ENCODE measurements at places on chromosomes 2 and 18. TPM values are rescaled to one million over a fixed set of nuclear protein-coding genes. Genes with fewer than 3 reads are reported as not detected.

FER1L5 gene
- not detected for total RNA-seq

UGT1A3 gene
- not detected for total RNA-seq

RUFY4 gene
- total RNA-seq = 0.16 TPM

MATN3 gene
- total RNA-seq = not detected

ANKRD62 gene
- not detected for total RNA-seq

SETBP1 gene
- total RNA-seq = 1.6 TPM

GRCh38 chr2:61679096-61679495 lies 140.9 kb upstream of the XPO1 start:
- DNase-seq = no peak
- H3K36me3 ChIP-seq = peaks cover 28% of the 10 kb centered on the region
- no peaks in the 10 kb centered on the region for H3K4me1 ChIP-seq
- H3K27ac ChIP-seq = no peak overlapping the region

DNA sequence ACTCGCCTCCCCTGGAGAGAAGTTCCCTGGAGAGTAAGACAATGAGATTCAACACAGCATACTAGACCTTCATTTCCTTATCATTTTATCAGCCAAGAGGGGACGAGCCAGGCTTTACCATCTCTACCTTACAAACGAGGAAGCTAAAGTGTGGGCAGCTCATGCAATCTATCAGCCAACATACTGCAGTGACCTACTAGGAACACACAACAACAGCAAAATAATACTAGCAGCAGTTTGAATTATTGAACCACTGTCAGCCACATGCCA lies 60.0 kb upstream of the TEX51 start:
- peaks cover 8% of the 10 kb centered on the region for H3K27me3 ChIP-seq
- no peak overlapping the region for H3K27ac ChIP-seq
- no peak for DNase-seq

GRCh38 chr2:232588680-232589585 lies 38.4 kb downstream of the EIF4E2 start:
- H3K4me1 ChIP-seq = peaks cover 4% of the 10 kb centered on the region
- H3K27ac ChIP-seq = no peak overlapping the region
- no peak overlapping the region for H3K4me3 ChIP-seq
- peaks cover 5% of the 10 kb centered on the region for H3K36me3 ChIP-seq
- no peaks in the 10 kb centered on the region for H3K27me3 ChIP-seq
- no peak for DNase-seq

DNA sequence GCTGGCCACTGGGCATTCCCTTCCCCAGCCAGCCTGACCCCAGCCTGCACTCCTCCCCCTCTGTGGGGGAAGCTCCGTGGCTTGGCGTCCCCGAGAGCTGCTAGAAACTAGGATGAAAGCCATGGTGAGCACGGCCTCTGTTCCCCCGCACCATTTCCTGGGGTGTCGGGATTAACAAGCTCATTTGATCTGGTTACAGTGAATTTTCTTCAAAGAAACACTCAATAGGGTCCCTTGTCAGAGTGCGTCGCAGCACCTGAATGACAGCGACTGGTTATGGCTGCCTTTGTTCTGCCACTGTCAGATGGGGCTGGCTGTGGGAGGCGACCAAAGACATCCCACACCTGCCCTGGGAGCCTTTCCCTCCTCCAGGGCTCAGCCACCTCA lies 7.7 kb upstream of the ALPI start:
- no peak for DNase-seq
- no peak overlapping the region for H3K4me3 ChIP-seq
- no peaks in the 10 kb centered on the region for H3K27me3 ChIP-seq

- no peak for DNase-seq
- no peak overlapping the region for H3K27ac ChIP-seq
- H3K36me3 ChIP-seq = no peaks in the 10 kb centered on the region
- peaks cover 45% of the 10 kb centered on the region for H3K27me3 ChIP-seq
Measured at GRCh38 chr18:39840406-39840805, 2114.6 kb upstream of the PIK3C3 start.

DNA sequence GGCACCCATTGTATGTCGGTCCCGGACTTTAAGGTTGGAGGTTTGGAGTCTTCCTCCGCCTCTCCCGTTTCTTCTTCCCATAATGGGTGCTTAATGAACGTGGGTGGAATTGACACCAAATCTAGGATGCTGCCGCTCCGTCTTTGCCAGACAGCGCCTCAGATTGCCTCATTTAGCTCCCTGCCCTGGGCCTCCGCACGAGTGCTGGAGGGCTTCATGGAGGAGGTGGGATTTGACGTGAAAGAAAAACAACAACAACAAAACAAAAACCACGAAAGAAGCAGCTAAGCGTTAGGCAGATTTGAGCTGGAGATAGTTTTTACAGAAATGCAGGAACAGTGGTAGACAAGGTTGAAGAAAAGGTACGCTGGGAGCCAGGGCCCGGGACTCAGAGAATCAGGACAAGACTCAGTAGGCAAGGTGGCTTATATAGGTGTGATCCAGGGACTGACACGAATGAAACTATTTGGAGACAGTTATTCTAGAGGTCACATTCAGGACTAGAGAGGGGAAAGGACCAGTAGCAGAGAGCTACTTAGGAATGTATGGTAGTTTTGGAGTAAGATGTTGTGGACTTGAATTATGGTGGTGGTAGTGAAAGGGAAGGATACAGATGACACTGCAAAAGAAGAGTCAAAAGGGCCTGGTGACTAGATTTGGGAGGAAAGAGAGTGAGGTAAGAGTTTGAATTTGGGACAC lies 605 bp downstream of the ZNF2 start:
- H3K27me3 ChIP-seq = no peaks in the 10 kb centered on the region
- peaks cover 35% of the 10 kb centered on the region for H3K4me1 ChIP-seq
- DNase-seq = no peak
- H3K36me3 ChIP-seq = no peaks in the 10 kb centered on the region
- H3K4me3 ChIP-seq = peak overlapping the region; percentile 100

GRCh38 chr2:103172821-103173220 lies 411.0 kb downstream of the TMEM182 start:
- peaks cover 3% of the 10 kb centered on the region for H3K27me3 ChIP-seq
- H3K36me3 ChIP-seq = no peaks in the 10 kb centered on the region
- H3K4me1 ChIP-seq = no peaks in the 10 kb centered on the region
- no peak overlapping the region for H3K4me3 ChIP-seq
- H3K27ac ChIP-seq = no peak overlapping the region
- DNase-seq = no peak

DNA sequence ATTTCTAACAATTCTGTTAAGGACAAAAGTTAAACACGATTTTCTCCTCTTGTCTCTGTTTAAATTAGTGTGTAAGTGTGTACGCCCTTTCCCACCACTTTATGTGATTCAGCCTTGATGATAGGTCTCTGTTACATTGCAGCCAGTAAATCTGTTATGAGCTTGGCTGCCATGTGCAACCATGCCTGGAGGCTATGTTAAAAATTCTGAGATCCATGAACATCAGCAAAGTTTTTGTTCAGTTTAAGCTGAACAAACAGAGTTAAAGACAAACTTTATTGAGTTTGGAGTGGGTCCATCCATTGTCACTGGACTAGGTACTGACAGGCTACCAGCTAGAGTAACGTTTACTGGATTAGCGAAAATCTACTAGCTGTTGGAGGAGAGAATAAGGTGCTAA lies 110.4 kb downstream of the NCKAP5 start:
- no peaks in the 10 kb centered on the region for H3K36me3 ChIP-seq
- no peaks in the 10 kb centered on the region for H3K27me3 ChIP-seq
- no peak overlapping the region for H3K27ac ChIP-seq

DNA sequence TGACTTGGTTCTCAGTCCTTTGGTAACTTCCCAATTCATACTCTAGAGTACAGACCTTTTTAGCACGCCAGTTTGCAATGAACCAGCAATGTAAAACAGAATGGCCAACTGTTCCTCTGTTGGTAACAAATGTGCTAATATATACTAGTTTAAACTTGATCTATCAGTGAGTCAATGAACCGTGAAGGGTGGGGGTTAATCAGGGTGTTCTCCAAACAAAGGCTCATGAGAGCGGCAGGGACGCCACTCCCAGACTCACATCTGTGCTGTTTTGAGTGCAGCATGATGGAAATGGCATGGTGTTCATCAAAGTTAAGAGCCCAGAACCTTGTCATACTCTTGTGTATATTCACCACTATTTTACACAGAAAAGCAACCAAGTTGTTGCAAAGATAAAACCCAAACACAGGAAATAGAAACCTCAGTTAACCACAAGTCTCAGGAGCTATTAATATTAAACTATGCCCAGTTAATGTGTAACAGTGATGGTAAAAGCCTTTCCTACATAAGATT lies 70.3 kb downstream of the CERKL start:
- no peak for DNase-seq
- peaks cover 16% of the 10 kb centered on the region for H3K4me1 ChIP-seq
- no peaks in the 10 kb centered on the region for H3K36me3 ChIP-seq
- H3K27ac ChIP-seq = no peak overlapping the region

DNA sequence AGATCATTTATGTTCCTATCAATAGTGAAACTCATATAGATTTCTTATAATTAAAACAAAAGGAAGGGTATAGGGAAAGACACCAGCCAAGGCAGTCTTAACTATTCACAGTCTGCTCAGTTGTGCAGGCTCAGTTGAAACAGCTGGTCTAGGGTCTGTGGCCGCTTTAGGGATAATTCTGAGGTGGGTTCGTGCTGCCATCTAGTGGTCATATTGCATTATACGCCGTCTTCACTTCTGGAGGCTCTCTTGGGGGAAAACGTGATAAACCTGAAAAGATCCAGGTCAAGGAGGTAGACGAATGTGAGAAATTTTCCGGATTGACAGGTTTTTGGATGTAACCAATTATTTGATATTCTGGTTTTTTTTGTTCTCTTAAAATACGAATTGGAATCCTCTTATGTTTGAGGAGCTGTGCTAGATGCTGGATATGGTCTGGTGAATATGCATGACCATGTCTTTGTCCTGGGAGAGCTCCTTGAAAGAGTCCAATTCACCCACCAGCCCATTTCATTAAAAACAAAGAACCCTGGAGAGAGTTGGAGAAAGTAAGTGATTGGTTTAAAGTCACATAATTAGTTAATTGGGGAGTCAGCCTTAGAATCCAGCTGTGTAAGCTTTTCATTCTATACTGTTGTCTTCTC lies 492.4 kb downstream of the PLCL1 start:
- H3K36me3 ChIP-seq = no peaks in the 10 kb centered on the region
- H3K27me3 ChIP-seq = peaks cover 4% of the 10 kb centered on the region
- H3K27ac ChIP-seq = no peak overlapping the region
- H3K4me3 ChIP-seq = no peak overlapping the region
- DNase-seq = peak; percentile 51

GRCh38 chr18:25077038-25077943 lies 274.7 kb downstream of the ZNF521 start:
- no peak overlapping the region for H3K4me3 ChIP-seq
- DNase-seq = no peak
- no peaks in the 10 kb centered on the region for H3K27me3 ChIP-seq
- H3K4me1 ChIP-seq = no peaks in the 10 kb centered on the region
- H3K36me3 ChIP-seq = no peaks in the 10 kb centered on the region

DNA sequence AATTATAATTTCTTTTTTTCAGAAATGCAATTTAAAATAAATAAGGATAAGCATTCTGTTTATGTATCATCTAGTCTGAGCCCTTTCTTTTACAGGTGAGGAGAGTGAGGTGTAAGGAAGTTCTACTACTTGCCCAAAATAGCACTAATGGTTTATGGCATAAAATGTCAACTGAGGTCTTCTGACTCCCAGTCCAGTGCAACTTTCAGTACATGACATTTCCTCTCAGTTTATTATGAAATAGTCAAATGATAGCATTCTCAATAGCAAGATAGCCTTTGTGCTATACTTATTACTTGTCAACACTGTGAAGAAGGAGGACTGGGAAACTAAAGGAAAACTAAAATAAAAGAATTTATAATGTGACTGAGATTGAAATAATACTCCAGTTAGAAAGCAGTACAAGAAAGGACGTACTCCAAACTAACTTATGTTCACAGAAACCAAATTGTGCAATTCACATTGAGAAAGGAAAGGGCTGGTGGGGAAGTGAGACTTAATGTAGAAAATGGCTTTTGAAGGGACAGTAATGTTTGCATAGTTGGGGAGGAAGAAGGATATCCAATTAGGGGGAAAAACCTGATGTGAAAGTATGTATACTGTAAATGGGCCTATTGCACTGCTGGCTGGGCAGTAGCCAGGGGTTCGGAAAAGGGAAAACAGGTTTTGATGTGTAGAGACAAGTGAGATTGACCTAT lies 166.7 kb upstream of the ZEB2 start:
- no peak overlapping the region for H3K4me3 ChIP-seq
- no peaks in the 10 kb centered on the region for H3K27me3 ChIP-seq
- no peak for DNase-seq
- no peak overlapping the region for H3K27ac ChIP-seq
- no peaks in the 10 kb centered on the region for H3K4me1 ChIP-seq
- no peaks in the 10 kb centered on the region for H3K36me3 ChIP-seq

GRCh38 chr2:118183381-118183780 lies 95.1 kb downstream of the INSIG2 start:
- peaks cover 21% of the 10 kb centered on the region for H3K4me1 ChIP-seq
- no peak for DNase-seq
- no peak overlapping the region for H3K27ac ChIP-seq
- no peaks in the 10 kb centered on the region for H3K36me3 ChIP-seq

GRCh38 chr2:238978497-238978896 lies 130.6 kb downstream of the TWIST2 start:
- no peaks in the 10 kb centered on the region for H3K4me1 ChIP-seq
- no peak for DNase-seq

- DNase-seq = no peak
- no peaks in the 10 kb centered on the region for H3K27me3 ChIP-seq
Measured at GRCh38 chr2:24489465-24490180, 1.4 kb upstream of the NCOA1 start.

DNA sequence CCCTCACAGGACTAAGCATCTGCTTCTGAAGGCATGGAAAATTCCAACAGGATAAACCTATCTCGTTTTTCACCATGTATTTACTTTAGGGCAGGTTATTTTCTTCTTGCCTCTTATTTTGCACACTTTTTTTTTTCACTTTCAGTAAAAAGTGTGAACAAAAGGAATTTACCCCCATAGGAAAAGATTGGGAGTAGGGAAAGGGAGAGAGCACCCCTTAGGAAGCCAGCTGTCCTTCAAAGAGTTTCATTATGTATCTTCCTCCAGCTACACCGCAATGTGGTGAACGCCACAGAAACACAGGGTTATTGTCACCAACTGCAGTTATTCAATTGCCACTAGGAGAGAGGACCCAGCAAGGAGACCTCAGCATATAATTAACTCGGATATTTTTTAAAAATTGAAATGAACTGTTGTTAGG lies 286.2 kb upstream of the VRK2 start:
- H3K27ac ChIP-seq = no peak overlapping the region
- peaks cover 1% of the 10 kb centered on the region for H3K27me3 ChIP-seq
- H3K36me3 ChIP-seq = no peaks in the 10 kb centered on the region
- no peak for DNase-seq

GRCh38 chr2:106719222-106719621 lies 166.7 kb downstream of the ST6GAL2 start:
- no peak overlapping the region for H3K27ac ChIP-seq
- DNase-seq = no peak
- no peaks in the 10 kb centered on the region for H3K4me1 ChIP-seq
- no peak overlapping the region for H3K4me3 ChIP-seq

All from naive thymus-derived CD8-positive, alpha-beta T cell (primary cell).